ENCODE measurements at places on chromosomes 16 and 17.

DNA sequence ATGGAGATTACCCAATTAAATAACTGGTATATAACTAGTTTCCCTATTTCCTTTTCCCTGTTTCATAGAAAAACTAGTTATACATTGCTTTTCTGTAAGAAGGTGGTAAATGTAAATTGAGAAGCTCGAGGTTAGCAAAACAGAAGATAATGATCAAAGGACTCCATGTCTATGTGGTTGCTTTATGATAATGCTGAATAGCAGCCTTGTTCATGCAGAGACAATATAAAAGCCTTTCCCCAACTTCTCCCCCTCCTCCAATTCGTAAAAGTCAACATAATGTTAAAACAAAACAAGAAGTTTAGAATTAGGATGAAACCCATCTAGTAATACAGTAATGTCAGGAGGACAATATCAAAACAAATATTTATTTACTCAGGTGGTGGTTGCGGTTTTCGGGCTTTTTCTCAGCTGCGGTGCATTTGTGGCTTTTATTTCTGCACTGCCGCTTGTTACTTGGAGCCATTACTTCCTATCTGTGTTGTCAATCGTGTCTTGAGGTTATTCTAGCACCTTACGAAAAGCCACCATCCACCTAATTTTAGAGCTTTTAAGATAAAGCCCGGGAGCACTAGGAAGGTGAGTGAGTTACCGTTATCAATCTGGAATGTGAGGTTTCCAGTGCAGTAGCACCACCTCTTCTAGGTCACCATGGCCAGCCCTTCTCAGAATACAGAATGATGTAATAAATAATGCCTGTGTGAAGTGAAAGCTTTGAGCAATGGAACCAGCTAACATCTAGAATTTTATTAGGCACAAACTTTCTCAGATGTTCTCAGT, 297.5 kb downstream of the CDH13 start:
- no peak for DNase-seq

GRCh38 chr17:1713878-1714426, 3.8 kb upstream of the TLCD2 start:
- DNase-seq = no peak

DNA sequence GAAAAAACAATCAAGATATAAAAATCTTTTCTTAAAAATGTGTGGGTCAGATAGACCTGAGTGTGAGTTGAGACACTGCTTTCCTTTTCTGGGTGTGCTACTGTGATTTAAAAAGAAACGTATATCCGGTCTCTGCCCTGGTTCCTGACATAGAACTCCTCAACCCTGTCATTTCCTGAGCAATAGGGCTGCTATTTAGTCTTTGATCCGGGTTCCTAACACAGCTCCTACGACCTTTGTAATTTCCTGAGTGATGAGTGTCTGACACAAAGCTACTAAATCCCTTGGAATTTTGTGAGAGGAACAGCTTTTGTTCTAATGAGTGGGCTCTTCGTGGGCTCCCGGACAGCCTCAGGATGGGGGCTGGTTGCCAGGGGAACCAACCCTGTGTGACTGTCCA, 93.9 kb upstream of the FA2H start:
- DNase-seq = no peak

- DNase-seq = no peak
Observed at GRCh38 chr17:373613-374230, 21.1 kb upstream of the RPH3AL start.

GRCh38 chr16:22183901-22184614, 21.8 kb downstream of the SDR42E2 start:
- DNase-seq = no peak

DNA sequence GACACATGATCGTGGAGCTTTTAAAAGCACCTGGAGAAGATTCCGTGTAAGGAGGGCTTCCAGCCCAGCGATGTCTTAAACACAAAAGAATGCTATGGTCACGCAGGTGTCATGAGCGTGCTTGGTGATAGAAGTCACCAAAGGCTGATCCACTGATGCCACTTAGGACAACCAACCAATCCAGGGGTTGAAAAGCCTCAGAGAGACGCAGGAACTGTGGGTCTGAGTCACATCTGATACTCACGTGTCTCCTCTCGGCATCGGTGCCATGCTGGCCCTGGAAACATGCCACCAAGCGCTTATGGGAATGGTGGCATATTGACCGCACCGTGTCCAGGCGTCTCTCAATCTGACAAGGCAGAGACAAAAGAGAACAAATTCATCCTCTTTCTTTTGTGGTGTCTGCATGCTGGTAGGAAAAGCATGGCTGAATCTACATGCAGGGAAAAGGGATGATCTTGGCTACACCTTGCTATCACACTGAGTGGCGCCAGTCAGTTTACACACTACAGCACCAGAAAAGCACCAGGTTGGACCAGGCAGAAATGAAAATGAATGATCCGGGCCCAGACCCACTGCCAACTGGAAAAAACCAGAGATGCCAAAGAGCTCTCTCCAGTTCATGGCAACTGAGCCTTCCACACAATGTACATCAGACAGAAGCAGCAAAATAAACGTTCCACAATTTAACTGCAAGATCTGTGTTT, 38.0 kb downstream of the ARHGAP17 start:
- no peak for DNase-seq

GRCh38 chr17:73476890-73477350, 165.1 kb upstream of the CDC42EP4 start:
- no peak for DNase-seq
